ENCODE measurements at places on chromosomes 2 and 18. TPM values are rescaled to one million over a fixed set of nuclear protein-coding genes. Genes with fewer than 3 reads are reported as not detected.

GRCh38 chr2:224221455-224221913, 180.4 kb downstream of the FAM124B start:
- DNase-seq = no peak

- peak; percentile 58 for DNase-seq
Measured at GRCh38 chr18:9333441-9334328, 888 bp upstream of the TWSG1 start.

GRCh38 chr2:150647943-150648342, 160.5 kb upstream of the RND3 start:
- no peak for DNase-seq

DNA sequence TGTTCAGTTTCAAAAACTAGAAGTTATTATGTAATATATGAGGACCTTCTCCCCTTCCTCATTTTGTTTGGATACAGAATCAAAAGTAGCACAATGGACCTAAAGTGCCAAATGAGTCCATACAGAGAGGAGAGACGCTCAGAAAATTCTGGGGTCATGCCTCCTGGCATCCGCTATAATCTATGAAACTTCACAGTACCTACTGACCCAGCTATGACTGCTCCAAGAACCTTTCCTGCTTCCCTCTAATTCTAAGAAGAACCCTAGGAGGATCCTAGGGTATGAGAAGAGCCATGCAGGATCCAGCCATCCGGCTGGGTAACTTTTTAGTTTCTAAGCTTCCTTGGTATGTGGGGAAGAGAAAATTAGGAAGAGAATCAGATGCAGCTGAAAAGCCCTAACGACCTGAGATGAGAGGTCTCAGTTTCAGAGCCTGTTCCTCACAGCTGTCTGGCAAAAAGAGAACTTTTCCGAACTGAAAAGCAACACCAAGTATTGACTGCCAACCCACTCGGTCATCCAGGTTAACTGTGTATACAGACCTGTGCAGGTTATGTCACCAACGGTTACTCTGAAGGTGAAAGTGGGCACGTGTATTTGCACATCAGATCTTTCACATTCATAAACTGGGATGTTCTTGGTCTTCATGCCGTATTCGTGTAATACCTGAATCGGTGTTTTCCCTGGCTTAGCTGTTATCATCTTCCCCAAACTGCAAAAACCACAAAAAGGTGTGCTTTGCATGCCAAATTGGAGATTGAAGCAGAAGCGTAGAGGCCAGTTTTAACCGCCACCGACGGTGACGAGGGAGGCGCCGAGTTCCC, 1.1 kb downstream of the PRKRA start:
- no peak for DNase-seq

DNA sequence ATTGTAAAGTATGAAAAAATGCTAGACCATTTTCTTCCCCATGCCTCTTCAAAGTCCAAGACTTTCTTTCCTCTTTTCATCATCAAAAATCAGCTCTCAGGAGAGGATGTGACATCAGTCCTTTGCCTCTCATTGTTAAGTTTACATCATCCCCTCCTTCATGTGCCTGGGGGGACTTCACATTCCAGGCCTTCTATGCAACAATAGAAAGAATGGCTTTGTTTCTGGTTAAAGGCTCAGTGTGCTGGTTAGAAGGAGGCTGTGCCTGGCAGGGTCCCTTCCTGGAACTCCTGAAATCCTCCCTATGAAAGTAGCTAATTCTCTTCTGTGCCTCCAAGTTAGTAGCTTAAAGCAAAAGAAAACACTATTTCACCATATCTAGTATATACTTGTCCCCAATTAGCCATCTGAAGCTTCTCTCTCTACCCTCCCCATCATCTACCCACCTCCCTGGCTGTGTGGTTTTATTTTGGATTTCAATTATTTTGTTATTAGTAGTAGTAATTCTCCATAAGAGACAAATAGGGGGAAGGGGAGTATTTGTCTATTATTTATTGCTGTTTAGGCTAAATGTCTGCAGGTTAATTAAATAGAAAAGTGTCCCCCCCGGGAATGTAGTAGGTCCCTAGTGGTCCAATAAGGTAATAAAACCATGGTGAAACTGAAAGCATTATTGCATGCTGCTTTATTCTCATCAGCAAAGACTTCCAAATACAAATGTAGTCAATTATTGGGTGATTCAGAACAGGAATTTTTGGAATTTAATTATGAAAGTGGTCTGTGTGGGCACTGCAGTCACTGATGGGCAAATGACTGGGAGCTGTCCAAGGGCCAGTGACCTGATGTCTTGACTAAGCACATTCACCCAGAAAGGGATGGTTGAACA, 69.0 kb downstream of the CPO start:
- no peak for DNase-seq

- no peak for DNase-seq
Measured at GRCh38 chr2:85240055-85240454, 87.7 kb downstream of the TGOLN2 start.

DNA sequence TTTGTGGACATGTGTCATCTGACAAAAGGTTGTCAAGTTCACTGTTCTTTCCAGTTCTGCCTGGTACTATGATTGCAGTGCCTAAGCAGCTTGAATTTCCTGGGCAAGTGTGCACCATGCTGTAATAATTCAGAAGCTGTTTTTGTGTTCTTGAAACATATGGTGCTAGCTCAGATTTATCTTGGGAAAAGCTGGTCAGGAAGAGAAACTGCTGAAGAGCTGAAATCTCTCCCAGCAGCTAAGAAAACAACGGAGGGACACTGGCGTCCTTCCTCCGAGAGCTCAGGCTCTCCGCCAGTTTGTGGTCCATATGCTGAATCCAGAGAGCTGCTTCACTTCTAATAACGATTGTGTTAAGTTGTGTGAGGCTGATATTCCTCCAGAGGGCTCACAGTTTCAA, 642.0 kb downstream of the DPP10 start:
- no peak for DNase-seq

DNA sequence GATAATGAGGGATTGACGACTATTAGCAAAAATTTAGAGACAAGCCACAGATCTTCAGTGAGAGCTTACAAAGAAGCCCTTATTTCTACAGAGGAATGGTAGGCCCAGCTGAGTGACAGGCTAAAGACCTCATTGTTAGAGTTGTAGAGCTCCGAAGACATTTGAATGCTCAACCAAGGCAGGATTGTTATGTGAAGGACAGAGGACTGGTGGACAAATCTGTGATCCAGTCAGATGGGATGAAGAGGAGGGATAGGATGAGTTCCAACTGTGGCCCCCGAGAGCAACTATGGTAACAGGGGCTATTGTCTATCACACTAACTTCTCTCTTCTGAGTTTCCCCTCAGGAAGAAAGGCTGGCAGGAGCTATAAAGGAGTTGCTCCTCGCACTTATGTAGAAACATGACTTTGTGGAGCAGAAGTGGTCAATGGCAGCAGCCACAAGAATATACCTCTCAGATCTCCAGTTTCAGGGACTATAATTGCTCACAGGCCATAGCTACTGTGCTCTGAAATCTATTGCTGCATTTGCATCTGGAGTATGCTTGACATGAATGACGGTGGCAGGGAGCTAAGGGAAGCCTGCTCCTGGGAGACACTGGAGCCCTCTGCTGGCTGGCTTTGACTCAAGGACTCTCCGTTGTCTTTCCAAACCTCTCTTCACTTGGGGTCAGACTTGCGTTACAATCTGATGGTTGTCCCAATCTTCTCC, 50.3 kb upstream of the GREB1L start:
- DNase-seq = no peak

- DNase-seq = no peak
Measured at GRCh38 chr2:74399785-74400184, 19.7 kb upstream of the DCTN1 start.

GRCh38 chr2:216873573-216873972, 13.7 kb upstream of the TNP1 start:
- DNase-seq = no peak

DNA sequence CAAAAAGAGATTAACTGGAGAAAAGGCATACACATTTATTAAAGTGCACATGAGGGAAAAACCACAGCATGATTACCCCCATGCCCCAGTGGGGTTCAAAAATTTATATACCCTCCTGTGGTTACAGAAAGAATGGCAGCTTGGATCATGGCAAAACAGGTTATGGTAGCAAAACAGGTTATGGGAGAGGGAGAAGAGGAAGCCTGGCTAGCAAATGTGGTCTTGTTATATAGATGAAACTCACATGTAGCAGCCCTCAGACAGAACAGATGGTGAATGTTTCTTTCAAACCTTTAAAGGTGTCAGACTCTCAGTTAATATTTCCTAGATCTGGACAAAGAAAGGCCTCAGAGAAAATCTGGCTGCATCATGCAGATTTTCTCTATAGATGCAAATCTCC, 178.2 kb upstream of the ZC3H15 start:
- no peak for DNase-seq

GRCh38 chr2:109069331-109070194, 59.4 kb upstream of the SH3RF3 start:
- no peak for DNase-seq

DNA sequence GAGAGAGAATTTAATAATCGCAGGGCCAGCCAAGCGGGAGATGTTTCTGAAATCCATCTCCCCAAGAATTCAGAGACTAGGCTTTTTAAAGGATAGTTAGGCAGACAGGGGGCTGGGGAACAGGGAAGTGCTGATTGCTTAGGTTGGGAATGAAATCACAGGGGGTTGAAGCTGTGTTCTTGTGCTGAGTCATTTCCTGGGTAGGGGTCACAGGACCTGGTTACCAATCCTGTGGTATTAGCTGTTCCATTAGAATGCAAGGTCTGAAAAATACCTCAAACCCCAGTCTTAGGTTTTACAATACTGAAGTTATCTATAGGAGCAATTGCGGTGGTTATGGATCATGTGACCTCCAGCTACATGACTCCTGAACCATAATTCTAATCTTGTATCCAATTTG, 4.6 kb downstream of the SP140 start:
- DNase-seq = no peak

GRCh38 chr2:52498077-52498750, 1269.4 kb upstream of the CHAC2 start:
- DNase-seq = no peak

GRCh38 chr2:38207168-38207567, 131.2 kb upstream of the CYP1B1 start:
- no peak for DNase-seq

DNA sequence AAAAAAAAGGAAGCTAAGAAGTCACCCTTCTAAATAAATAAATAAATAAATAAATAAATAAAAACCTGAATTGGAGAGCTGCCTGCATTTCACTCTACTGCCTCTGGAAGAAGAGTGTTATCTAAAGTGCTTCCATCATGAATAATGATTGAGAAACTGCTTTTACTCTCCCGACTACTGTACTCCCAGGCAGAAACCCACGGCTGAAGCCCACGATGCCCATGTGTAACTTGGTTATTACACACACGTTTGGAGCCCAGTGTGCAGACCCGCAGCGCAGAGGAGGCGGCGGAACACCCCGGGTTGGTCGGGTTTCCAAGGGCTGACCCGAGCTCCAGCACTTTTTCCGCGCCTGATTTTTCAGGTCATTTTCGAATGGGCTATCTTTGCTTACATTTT, 697 bp upstream of the SPATS2L start:
- no peak for DNase-seq

DNA sequence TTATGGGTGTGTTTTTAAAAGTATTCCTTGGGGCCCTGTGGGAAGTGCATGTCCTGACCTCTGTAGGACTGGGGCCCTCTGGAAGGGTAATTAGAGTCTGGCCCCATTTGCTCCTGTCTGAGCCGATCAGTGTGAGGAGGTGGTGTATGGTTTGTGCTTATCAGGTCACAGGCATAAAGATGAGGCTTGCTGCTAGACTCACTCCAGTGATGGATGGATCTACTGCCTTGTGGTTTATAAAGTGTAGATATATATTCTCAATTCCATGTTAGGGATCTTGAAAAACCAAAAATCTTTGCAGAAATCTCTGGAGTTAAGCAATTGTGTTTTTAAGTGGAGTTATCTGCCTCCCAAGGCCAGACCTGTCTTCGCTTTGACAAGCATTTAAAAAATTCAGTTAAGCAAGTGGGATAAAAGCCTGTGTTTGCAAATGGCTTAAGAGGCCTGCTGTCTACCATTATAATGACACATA, 182.4 kb downstream of the PTPRM start:
- no peak for DNase-seq

DNA sequence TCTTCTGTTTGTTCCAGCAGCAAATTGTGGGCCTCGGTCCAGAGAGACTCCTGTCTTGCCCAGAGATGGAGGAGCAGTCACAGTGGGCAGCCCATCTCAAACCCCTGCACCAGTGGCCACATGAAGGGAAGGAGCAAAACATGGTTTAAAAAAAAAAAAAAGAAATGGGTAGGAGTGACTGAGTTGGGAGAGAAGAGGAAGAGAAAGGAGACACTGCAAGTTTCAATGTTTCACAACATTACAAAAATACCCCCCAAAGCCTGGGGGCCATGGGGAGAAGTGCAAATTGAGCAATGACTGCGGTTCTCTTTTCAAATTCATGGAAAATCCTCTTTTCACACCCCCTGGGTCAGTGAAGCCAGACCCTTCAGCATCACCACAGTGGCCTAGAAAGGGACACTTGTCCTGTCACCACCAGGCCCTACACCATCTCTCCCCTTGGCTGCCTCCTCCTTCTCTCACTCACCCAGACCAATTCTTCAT, 117.1 kb downstream of the ZFP36L2 start:
- DNase-seq = no peak

DNA sequence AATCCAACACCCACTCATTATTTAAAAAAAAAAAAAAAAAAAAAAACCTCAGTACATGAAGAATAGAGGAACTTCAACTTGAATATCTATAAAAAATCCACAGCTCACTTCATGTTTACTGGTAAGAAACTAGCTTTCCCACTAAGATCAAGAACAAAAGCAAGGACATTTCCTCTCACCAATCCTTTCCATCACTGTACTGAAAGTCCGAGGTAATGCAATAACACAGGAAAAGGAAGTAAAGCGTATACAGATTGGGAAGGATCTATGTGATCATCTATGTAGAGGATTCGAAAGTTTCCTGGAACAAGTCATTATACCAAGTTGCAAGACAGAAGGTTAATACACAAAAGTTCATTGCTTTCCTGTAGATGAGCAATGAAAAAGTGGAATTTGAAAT, 63.2 kb downstream of the ROCK2 start:
- DNase-seq = no peak

DNA sequence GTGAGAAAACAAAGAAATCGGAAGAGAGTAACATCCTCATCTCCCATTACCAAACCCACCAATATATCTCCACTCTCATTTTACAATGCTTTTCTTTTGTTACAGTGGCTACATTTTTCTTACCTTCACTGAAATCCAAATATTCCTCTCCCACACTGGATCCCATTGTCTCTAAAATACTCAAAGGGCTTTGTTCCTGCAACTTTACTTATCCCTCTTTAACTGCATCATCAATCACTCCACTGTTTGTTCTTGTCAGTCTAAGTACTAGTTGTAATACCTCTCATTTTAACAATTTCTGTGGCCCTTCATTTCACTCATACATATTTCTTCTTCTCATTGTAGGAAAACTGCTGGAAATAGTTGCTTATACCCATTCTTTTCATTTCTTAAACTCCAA, 464.2 kb upstream of the PIK3C3 start:
- DNase-seq = no peak

CIB4 gene
- total RNA-seq = not detected

TLX2 gene
- total RNA-seq = not detected

CEP76 gene
- 4.4 TPM for total RNA-seq

ZNF396 gene
- total RNA-seq = 0.94 TPM

GPBAR1 gene
- 10.7 TPM for total RNA-seq

DES gene
- 12,280 TPM for total RNA-seq

POTEJ gene
- total RNA-seq = 2.6 TPM

MEIS1 gene
- total RNA-seq = 13.6 TPM

MAP3K19 gene
- not detected for total RNA-seq

RAMP1 gene
- total RNA-seq = 275 TPM

Measured in right atrium auricular region (tissue), 2 donors.